ENCODE measurements at places on chromosomes 12 and 14.

GRCh38 chr12:70963081-70963660, 42.6 kb upstream of the PTPRR start:
- no peak for DNase-seq

DNA sequence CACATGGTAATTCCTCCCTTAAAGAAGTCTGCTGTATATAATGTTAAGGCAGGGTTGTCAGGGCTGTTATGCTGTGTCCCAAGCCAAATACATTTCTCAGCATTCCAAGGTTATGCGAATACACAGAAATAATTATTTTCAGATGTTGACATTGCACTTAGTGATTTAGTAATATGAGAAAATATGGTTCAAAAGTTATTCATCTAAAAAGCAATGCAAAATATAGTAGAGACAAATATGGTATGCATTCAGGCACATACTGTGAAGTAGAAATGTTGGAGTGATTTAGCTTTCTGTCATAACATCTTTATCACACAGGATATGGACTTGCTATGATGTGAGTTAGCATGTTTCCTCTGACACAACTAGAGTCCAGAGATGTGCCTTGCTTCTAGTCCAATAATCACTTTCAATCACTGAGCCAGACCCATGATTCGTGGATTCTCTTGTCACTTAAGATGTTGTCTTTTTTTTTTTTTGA, 70.0 kb downstream of the PDE3A start:
- DNase-seq = peak; percentile 73

- DNase-seq = no peak
Measured at GRCh38 chr14:41597647-41598046, 9.0 kb upstream of the LRFN5 start.

- DNase-seq = no peak
Measured at GRCh38 chr12:30836656-30837445, 82.1 kb upstream of the CAPRIN2 start.

- DNase-seq = peak; percentile 89
Measured at GRCh38 chr12:26318661-26319068, 123.3 kb downstream of the SSPN start.

DNA sequence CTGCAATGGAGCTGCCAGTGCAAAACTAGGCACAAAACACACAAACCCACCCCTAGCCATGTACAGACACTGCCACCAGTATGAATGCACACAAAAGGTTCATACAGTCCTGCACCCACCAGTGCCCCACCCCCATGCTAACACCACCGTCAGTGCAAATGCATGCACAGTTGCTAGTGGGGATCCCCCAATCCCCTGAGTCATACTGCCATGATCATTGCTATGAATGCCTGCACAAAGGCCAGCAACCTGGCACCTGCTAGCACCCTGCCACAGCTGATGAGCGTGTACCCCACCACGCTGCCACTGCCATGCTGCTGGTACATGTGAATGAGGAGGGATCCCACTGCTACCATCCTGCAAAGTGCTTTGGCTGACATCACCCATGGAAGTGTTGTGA, 23.9 kb downstream of the PZP start:
- no peak for DNase-seq

DNA sequence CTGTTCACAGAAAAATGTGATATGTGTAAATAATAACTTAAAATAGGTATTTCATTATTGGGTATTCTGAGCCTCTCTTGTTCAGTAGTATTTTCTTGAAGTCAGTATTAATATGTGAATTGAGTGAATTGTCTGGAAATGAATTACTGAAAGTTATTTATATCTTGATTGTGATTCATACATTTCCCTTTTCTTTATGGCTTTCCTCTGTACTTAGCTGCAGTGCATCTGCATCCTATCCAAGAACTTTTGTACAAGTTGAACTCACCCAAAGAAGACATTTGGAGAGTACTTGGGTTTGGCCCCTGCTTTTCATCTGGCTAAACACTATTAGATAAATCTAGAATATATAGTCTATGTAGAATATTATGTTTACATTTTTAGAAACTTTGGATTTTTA, 326.0 kb downstream of the RAD51B start:
- no peak for DNase-seq

- DNase-seq = no peak
Measured at GRCh38 chr12:26869908-26870459, 37.0 kb upstream of the ITPR2 start.

DNA sequence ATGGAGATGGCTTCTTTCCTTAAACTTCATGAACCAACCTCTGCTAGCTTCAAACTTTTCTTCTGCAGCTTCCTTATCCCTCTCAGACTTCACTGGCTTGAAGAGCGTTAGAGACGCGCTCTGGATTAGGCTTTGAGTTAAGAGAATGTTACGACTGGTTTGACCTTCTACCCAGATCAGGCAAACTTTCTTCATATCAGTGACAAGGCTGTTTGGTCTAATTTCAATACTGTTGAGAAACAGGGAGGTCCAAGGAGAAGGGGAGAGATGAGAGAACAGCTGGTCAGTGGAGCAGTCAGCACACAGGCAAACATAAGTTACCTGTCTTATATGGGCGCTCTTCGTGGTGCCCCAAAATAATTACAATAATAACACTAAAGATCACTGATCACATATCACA, 14.9 kb downstream of the SCAF11 start:
- no peak for DNase-seq

DNA sequence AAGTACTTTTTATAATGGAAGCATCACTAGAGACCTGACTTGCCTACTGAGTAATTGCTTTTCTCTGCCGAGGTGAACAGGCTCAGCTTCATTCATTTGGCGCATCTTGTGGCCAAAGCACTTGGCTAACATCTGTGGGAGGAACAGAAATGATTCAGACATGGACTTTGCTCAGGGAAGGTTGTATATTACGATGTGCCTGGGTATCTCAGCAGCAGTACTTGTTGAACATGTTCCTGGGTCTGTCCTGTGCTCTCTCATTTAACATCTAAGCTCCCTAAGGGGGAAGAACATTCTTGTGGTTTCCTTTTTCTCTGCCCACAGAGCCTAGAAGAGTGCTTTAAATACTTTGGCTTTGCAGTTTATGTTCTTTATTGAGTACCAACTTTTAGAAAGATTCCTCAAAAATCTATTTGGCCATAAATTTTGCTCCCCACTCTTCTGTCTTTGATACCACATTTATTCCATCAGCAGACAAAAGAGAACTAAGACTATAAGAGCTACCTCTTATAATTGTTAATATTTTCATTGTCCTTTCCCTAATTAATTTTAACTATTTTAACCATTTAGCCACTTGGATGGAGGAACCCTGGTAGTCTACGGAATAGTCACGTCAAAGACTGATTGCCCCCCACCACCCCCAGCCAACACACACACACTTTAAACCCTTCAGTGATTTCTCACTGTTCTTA, 101.2 kb upstream of the EGLN3 start:
- peak; percentile 58 for DNase-seq

GRCh38 chr12:110349514-110350151, 53.9 kb downstream of the ANAPC7 start:
- no peak for DNase-seq

GRCh38 chr14:84785996-84786395, 743.9 kb upstream of the FLRT2 start:
- peak; percentile 25 for DNase-seq

- no peak for DNase-seq
Measured at GRCh38 chr12:43973385-43973784, 137.5 kb downstream of the TMEM117 start.

- DNase-seq = no peak
Measured at GRCh38 chr12:65990592-65990991, 140.0 kb downstream of the LLPH start.

GRCh38 chr12:80777587-80777986, 60.9 kb downstream of the MYF5 start:
- DNase-seq = no peak

- no peak for DNase-seq
Measured at GRCh38 chr12:97537501-97537900, 74.9 kb downstream of the RMST start.

DNA sequence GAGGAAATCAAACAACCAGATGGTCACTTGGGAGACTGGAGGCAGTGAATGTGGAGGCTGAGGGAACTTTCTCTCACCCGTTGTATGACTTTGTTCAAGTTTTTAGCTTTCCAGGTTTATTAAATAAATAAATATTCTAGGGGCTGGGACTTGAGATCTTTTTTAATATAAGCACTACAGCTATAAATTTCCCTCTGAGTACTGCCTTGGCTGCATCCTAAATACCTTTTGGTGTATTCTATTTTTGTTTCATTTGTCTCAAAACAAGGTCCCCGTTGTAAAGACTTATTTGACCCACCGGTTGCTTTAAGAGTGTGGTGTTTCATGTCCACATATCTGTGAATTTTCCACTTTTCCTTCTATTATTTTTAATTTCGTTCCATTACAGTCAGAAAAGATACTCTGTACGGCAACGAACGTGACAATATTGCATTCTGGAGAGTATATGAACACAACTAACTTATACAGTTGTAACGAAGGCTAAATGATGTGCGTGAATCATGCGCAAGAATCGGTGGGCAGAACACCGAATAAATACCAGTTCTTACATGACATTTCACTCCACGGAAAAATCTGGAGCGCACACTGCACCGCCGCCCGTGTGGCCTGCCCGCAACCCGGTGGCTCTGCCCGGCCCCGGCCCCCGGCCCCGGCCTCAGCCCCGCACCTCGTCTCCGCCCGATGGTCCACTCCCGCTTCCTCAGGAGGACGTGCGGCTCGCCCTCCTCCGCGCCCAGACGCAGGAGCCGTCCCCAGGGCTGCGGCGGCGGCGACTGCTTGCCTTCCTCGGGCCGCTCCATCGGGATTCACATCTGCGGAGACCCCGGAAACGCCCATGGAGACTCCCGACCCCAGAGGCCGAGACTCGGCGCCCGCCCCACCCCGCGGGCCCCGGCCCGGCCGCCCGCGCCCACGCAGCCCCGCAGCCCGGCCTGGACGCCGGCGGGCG, 602 bp downstream of the CHFR start:
- no peak for DNase-seq

- peak; percentile 9 for DNase-seq
Measured at GRCh38 chr14:26415618-26416123, 182.2 kb downstream of the NOVA1 start.

DNA sequence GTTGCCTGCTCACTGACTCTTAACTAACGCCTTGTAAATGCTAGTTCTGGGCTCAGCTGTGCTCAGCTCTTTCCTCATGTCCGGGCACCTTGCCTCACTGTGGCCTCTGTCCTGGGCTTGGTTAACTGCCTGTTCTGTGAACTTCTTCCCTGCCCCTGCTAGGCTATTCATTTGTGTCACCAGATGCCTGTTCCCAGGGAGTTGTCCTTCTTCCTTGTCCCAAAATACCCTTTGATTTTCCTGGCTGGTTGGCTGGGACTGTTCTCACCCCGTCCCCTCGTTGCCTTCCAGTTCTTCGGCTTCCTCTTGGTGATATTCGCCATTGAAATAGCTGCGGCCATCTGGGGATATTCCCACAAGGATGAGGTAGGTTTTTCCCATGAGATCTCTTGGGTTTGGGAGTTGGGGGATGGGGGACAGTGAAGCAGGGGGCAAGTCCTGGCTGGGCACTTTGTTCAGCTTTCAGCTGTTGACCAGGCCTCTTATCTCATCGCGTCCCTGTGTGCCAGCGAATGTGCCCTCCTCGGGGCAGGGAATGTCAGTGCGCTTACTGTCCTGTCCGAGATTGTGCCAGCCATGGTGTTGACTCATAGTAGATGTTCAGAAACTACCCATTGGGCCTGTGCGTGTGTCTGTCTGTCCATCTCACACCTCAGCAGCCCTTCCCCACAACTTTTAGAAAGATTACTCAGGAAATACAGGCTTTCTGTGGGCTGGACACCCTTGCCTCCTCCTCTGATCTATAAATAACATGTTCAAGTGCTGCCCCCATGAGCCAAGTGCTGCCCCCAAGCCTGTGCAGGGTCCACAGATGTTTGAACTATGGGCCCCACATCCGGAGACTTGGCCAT, 33.1 kb downstream of the CD9 start:
- DNase-seq = peak; percentile 25

DNA sequence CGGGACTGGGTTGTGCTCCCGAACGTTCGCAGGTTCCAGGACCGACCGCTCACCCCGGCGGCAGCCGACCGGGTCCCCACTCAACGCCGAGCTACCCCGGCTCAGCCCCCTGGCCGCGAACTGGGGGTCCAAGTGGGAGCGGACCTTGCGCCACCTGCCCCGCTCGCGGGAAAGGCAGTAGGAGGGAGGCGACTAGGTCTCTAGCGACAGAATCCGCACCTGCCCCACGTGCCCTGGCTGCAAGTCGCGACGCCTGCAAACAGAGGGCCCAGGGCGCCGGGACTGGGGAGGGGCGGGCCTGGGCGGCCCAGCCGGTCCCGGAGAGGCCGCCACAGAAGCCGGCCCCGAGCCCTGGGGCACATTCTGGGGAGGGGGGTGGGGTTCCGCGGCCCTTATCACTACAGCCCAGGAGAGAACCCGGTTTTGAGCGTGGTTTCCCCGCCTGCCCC, 239.2 kb upstream of the CPNE8 start:
- DNase-seq = no peak

DNA sequence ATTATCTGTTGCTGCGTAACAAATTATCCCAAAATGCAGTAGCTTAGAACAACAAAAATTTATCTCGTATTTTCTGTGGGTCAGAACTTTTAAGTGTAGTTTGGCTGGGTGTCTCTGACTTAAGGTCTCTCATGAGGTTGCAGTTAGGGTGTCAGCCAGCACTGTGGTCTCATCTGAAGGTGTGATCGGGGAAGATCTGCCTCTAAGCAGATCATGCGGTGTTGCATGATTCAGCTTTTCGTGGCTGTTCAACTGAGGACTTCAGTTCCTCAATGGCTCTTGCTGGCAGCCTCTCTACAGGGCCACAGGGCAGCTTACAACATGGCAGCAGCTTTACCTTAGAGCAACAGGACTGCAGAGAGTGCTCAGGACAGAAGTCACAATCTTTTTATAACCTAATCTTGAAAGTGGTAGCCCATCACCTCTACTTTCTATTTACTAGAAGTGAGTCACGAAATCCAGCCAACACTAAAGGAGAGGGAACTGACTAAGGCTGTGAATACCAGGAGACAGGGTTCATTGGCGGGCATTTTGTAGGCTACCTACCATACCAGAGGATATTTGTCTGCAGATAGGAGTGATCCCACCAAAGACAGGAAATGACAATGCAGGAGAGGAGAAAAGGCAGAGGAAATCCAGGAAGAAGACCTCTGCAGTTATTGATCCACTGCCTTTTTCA, 1.8 kb upstream of the TMPRSS12 start:
- no peak for DNase-seq

GRCh38 chr12:7319930-7320329, 16.1 kb downstream of the ACSM4 start:
- peak; percentile 24 for DNase-seq

GRCh38 chr14:26577711-26578110, 20.1 kb downstream of the NOVA1 start:
- no peak for DNase-seq
